ENCODE measurements at places on chromosomes 1 and 21. TPM values are rescaled to one million over a fixed set of nuclear protein-coding genes. Genes with fewer than 3 reads are reported as not detected.

GRCh38 chr1:43396059-43396458, 6.4 kb downstream of the SZT2 start:
- no peak for DNase-seq
- peaks cover 9% of the 10 kb centered on the region for H3K36me3 ChIP-seq
- H3K4me3 ChIP-seq: no peak overlapping the region
- no peaks in the 10 kb centered on the region for H3K27me3 ChIP-seq

- H3K27ac ChIP-seq: no peak overlapping the region
- no peaks in the 10 kb centered on the region for H3K36me3 ChIP-seq
- H3K4me3 ChIP-seq: no peak overlapping the region
- peaks cover 4% of the 10 kb centered on the region for H3K4me1 ChIP-seq
- H3K27me3 ChIP-seq: no peaks in the 10 kb centered on the region
These were observed 126.2 kb downstream of the KAZN start for GRCh38 chr1:14724678-14725077.

DNA sequence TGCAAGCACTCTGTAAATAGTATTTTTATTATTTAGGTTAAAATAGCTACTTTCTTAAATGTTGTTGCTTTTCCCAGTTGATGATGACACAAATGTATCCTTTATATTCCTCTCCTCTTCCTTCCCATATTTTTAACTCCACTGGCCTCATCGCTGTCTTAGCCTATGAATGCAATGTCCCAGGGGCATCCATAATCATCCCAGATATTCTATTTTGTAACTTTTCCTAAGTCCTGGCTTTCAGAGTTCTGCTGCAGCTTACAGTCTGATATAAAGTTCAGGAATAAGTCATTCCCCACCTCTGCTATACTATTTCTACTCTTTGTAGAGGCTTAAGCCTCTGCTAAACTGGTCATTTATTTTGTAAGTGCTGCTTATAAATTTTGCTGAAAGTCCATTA, 58.3 kb downstream of the ASTN1 start:
- H3K27ac ChIP-seq: no peak overlapping the region
- no peaks in the 10 kb centered on the region for H3K36me3 ChIP-seq
- H3K27me3 ChIP-seq: peaks cover 38% of the 10 kb centered on the region
- no peaks in the 10 kb centered on the region for H3K4me1 ChIP-seq
- no peak overlapping the region for H3K4me3 ChIP-seq
- DNase-seq: no peak

DNA sequence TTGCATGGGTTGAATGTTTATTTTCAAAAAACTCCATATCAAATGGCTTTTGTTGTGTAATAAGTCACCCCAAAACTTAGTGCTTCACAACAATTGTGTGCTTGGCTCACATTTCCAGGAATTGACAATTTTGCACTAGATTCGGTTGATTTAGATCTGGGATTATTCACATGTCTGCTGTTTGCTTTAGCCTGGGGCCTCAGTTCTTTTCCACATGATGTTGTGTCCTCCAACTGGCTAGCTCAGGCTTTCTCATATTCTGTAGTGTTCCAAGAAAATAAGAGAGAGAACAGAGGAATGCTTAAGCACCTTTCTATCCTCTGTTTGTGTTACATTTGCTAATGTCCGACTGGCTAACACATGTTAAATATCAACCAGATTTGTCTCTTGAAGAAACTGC, 281.5 kb upstream of the ADGRL4 start:
- no peaks in the 10 kb centered on the region for H3K36me3 ChIP-seq
- DNase-seq: no peak

DNA sequence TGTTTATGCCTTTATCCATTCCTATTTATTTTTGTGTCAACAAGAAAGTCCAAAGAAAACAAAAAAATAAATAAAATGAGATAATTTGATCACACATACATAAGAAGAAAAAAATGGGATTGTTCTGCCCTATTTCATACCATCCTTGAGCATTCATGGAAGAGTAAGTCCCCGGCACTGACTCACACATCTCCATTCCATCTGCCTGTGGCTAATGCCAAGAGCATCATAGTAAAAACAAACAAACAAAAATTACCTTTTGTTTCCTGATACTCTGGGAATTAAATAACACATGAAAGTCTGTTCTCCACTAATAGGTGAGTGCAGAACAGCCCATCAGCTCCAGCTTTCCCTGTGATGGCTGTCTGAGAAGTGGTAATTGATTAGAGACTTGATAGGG, 48.1 kb upstream of the BACE2 start:
- no peaks in the 10 kb centered on the region for H3K36me3 ChIP-seq
- peaks cover 31% of the 10 kb centered on the region for H3K27me3 ChIP-seq
- DNase-seq: no peak
- H3K27ac ChIP-seq: no peak overlapping the region

DNA sequence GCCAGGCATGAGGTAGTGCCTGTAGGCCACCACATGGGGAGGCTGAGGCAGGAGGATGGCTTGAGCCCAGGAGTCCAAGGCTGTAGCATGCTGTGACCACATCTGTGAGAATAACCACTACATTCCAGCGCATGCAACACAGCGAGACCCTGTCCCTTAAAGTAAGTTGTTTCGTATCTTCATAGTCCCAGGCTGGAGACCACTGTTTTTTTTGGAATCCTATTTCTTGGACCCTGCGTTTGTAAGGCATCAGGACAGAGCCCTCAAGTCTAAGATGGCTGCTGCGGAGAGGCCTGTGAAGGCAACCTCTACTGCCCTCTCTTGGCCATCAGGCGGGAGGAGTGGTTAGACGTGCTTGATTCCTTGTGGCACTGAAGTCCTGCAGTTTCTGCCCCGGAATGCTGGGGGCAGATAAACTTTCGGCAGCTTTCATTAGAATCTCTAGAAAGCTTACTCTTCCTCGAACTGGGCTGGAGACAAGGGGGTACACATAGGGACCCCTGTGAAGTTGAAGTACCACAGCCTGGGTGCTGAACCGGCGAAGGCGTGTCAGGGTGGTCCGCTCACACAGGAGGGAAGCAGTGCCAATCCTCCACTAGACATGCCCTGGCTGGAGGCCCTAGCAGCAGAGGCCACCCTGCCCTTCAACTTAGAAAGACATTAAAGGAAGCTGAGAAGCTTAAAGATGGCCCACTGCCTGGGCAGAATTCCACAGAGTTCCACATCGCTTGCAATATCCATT, 36.6 kb downstream of the RABIF start:
- no peak overlapping the region for H3K4me3 ChIP-seq
- no peaks in the 10 kb centered on the region for H3K36me3 ChIP-seq
- H3K27me3 ChIP-seq: no peaks in the 10 kb centered on the region
- H3K4me1 ChIP-seq: no peaks in the 10 kb centered on the region
- H3K27ac ChIP-seq: no peak overlapping the region
- no peak for DNase-seq

- H3K27ac ChIP-seq: no peak overlapping the region
- no peak for DNase-seq
- peak overlapping the region; percentile 64 for H3K4me3 ChIP-seq
- peaks cover 13% of the 10 kb centered on the region for H3K4me1 ChIP-seq
These were observed 1.2 kb upstream of the NID1 start for GRCh38 chr1:236066054-236066453.

DNA sequence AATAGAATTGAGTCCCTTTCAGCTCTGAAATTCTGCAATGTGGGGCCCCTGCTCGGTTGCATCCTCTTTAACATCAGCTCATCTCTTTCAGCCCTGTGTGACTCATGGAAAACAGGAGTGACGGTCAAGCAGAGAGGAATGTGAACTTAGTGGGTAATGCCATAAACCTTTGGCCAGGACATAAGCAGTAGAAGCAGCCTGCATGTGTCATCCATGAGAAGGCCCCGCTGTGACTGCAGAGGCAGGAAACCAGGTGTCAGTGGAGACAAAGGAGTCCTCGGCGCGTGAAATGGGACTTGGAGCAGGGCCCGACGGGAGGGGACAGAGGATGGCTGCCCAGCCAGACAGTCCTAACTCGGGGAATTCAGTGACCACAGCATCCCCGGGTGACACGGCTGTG, 21.1 kb upstream of the EPHB2 start:
- H3K27me3 ChIP-seq: peaks cover 2% of the 10 kb centered on the region
- DNase-seq: no peak
- H3K4me3 ChIP-seq: no peak overlapping the region
- H3K27ac ChIP-seq: no peak overlapping the region
- peaks cover 34% of the 10 kb centered on the region for H3K4me1 ChIP-seq
- no peaks in the 10 kb centered on the region for H3K36me3 ChIP-seq

DNA sequence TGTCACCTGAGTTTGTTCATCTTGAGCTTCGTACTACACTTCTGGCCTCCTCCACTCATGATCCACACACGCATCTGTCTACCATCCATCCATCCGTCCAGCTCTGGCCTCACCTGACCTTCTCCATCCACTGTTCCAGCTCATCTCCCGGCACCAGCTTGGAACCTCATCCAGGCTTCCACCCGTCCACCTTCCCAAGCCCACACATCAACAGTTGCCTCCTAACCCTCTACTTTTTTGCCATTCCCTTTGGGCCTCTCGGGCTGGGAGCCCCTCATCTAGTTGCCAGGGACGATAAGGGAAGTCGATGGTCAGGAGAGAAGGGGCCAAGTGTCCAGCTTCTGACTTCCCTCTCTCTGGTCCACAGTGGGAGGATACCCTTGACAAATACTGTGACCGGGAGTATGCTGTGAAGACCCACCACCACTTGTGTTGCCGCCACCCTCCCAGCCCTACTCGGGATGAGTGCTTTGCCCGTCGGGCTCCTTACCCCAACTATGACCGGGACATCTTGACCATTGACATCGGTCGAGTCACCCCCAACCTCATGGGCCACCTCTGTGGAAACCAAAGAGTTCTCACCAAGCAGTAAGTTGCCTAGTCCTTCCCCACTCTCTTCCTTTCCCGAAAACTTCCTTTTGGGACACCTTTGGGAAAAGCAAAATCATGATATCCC, 3.4 kb upstream of the FALEC start:
- H3K27ac ChIP-seq: peak overlapping the region; percentile 45
- H3K4me3 ChIP-seq: no peak overlapping the region
- H3K36me3 ChIP-seq: peaks cover 13% of the 10 kb centered on the region
- H3K27me3 ChIP-seq: no peaks in the 10 kb centered on the region
- no peak for DNase-seq

GRCh38 chr1:207518608-207519236, 22.8 kb downstream of the CR1 start:
- H3K27ac ChIP-seq: no peak overlapping the region
- no peaks in the 10 kb centered on the region for H3K36me3 ChIP-seq
- peaks cover 2% of the 10 kb centered on the region for H3K27me3 ChIP-seq
- no peaks in the 10 kb centered on the region for H3K4me1 ChIP-seq
- no peak overlapping the region for H3K4me3 ChIP-seq

- H3K27ac ChIP-seq: peak overlapping the region; percentile 53
- H3K36me3 ChIP-seq: peaks cover 14% of the 10 kb centered on the region
- no peak for DNase-seq
- H3K27me3 ChIP-seq: no peaks in the 10 kb centered on the region
These were observed 1.2 kb downstream of the ETS2 start for GRCh38 chr21:38806942-38807284.

DNA sequence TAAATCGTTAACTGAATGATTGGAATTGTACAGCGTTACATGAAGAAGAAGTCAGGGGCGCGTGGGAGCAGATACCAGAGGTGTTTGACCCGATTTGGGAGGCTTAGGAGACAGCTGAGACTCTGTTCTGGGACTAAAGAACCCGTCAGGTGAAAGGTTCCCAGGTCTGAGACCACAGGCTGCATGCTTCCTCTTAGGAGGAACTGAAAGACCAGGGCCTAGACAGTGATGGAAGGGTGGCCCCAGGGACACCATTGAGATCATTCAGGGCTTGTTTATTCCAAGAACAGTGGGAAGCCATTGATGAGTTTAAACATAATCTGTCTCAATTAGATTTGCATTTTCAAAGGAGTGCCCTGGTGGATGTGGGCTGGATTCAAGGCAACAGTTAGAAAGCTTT, 904 bp downstream of the KLF17 start:
- H3K4me3 ChIP-seq: no peak overlapping the region
- no peak overlapping the region for H3K27ac ChIP-seq
- no peaks in the 10 kb centered on the region for H3K4me1 ChIP-seq
- H3K27me3 ChIP-seq: peaks cover 36% of the 10 kb centered on the region
- DNase-seq: no peak
- no peaks in the 10 kb centered on the region for H3K36me3 ChIP-seq

GRCh38 chr21:22535630-22536029, 1537.4 kb downstream of the NCAM2 start:
- no peaks in the 10 kb centered on the region for H3K27me3 ChIP-seq
- no peaks in the 10 kb centered on the region for H3K4me1 ChIP-seq
- no peak for DNase-seq

GRCh38 chr1:238364214-238364892, 473.6 kb upstream of the ZP4 start:
- H3K4me1 ChIP-seq: no peaks in the 10 kb centered on the region
- H3K36me3 ChIP-seq: no peaks in the 10 kb centered on the region
- no peak for DNase-seq
- H3K27me3 ChIP-seq: no peaks in the 10 kb centered on the region
- H3K27ac ChIP-seq: no peak overlapping the region

DNA sequence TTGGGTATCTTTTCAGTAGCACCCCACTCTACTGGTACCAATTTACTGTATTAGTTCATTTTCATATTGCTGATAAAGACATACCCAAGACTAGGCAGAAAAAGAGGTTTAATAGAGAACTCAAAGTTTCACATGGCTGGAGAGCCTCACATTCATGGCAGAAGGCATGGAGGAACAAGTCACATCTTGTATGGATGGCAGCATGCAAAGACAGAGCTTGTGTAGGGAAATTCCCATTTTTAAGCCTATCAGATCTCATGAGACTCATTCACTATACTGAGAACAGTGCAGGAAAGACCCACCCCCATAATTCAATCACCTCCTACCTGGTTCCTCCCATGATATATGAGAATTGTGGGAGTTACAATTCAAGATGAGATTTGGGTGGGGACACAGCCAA, 878.6 kb upstream of the ADGRL4 start:
- H3K4me3 ChIP-seq: no peak overlapping the region
- no peak for DNase-seq
- no peaks in the 10 kb centered on the region for H3K4me1 ChIP-seq
- no peak overlapping the region for H3K27ac ChIP-seq
- peaks cover 2% of the 10 kb centered on the region for H3K36me3 ChIP-seq
- no peaks in the 10 kb centered on the region for H3K27me3 ChIP-seq

- H3K27me3 ChIP-seq: no peaks in the 10 kb centered on the region
- DNase-seq: no peak
- H3K4me3 ChIP-seq: no peak within 1 kb of the TSS
- no peak within 1 kb of the TSS for H3K27ac ChIP-seq
- H3K4me1 ChIP-seq: peaks cover under 1% of the 10 kb centered on the region
These were observed at the start of gene IL23R for GRCh38 chr1:67166196-67166595. Gene IL23R (plus strand): TSS chr1:67166454. CDS start chr1:67168121, 1,667 bp downstream.

- H3K36me3 ChIP-seq: no peaks in the 10 kb centered on the region
- H3K27me3 ChIP-seq: peaks cover 1% of the 10 kb centered on the region
- DNase-seq: no peak
- H3K4me1 ChIP-seq: no peaks in the 10 kb centered on the region
- H3K4me3 ChIP-seq: no peak overlapping the region
- H3K27ac ChIP-seq: no peak overlapping the region
These were observed 40.1 kb downstream of the RSPH1 start for GRCh38 chr21:42455754-42456440.

The LCE2B gene
- total RNA-seq: not detected

The PHTF1 gene
- total RNA-seq: 26.7 TPM

The RXRG gene
- 1.0 TPM for total RNA-seq

The DNASE2B gene
- not detected for total RNA-seq
